ENCODE measurements at places on chromosomes 16 and 17.

DNA sequence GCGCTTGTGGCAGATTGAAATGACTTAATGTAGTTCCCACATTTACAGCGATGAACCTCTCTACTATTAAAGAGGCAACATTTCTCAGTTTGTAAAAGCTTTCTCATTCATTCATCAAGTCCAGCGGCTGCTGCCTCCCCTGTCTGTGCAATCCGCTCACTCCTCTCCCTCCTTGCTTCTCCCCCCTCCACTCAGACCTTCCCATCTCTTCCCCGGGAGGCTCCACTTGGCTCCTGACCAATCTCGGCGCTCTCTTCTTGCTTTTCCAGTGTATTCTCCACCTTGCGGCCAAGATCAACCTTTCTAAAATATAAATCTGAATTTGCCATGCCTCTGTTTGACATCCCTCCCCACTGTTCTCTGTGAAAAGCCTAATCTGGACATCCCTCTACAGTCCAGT, 117.5 kb downstream of the ASIC2 start:
- DNase-seq: no peak

DNA sequence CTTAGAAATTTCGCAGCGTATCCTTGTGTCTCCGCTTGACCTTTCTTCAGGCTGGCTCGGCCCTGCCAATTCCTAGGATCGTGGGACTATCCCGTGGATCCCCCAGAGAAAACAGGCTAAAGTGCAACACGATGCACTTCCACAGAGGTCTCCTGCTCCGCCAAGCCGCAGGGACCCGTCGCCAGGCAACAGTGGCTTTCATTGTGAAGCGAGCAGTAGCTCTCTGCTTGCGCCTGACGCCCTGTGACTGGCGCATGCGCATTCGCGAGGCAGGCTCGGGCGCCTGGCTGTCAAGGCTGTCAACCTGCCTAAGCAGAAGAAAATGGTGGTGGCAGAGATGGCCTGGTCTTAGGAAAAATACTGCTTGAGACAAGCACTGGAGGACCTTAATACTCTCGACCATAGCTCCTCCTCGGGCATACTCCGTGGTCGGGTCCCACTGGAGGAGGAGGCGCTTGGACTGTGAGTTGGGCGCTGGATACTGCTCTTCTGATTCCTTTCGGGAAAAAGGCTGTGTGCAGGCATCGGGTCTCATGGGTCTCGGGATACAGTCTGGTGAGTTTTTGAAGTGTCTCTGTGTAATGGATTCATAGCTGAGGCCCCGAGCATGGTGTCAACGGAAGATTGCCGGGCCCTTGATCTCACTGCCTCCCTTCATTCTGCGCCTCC, 2336.1 kb downstream of the TP53TG3F start:
- DNase-seq: no peak

- no peak for DNase-seq
Measured at GRCh38 chr17:8477715-8478441, 42.2 kb downstream of the NDEL1 start.

- no peak for DNase-seq
Measured at GRCh38 chr17:78670850-78671725, 93.9 kb upstream of the DNAH17 start.

DNA sequence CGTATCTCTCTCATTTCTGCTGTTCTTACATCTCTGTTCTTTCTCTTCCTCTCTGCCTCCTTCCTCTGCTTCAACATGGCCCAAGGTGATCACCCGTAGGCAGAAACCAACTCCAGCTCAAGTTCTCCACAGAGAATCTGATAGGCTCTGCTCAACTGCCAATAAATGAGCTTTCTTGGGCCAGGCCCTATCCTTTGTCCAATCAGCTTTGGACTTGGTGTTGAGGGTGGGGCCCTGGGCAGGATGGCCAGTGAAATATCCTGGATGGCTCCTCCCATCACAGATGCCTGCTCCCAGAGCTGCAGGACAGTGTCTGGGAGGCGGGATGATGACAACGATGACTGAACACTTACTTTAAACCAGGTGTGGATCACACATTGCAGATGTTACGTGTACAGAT, 17.4 kb upstream of the BRD7 start:
- no peak for DNase-seq

DNA sequence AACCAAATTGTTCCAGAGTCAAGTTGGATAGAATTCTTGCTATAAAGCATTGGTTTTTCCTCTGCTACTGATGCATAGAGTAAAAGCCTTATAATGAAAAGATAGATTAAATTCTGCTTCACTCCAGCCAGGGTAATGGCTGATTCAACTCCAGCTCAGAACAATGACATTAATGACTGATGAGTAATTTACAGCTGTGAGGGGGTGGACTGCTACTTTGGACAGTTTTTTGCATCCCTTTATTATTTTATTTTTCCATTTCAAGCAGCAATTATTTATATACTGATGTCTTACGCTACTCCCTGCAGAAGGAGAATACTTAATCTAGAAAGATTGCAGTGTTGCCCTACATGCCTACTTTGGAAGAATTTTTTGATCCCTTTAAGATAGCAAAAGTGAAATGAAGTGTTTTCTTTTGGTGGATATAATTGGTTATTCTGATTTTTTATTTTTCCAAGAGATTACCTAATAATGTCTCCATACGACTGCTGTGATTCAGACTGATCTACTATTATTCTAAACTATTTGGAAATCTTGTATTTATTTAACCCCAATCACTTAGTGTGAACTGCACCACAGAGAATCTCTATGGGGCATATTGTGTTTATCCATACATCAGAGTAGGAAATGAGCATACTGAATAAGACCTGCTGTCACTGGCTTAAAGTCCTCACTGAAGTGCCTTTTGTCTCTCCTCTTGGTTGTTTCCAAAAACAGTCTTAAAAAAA, 149.5 kb downstream of the TRIM37 start:
- no peak for DNase-seq

DNA sequence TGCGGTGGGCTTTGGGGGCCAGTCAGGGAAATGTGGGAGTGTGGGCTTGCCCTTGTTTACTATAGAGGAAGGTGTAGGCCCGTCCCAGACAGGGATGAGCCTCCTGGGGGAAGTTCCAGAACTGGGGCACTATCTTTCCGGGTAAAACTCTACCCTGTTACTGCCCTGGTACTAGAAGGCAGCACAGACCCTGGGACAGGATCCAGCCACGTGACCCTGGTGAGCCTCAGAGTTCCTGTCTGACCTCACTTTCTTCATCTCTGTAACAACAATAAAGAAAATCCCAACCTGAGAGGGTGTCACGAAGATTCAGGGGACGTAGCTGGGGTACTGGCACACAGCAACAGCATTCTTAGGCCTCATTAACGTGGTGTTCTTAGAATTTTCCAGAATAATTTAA, 239.6 kb upstream of the FOXF1 start:
- DNase-seq: no peak

GRCh38 chr17:41775394-41776226, 10.9 kb downstream of the JUP start:
- DNase-seq: no peak

DNA sequence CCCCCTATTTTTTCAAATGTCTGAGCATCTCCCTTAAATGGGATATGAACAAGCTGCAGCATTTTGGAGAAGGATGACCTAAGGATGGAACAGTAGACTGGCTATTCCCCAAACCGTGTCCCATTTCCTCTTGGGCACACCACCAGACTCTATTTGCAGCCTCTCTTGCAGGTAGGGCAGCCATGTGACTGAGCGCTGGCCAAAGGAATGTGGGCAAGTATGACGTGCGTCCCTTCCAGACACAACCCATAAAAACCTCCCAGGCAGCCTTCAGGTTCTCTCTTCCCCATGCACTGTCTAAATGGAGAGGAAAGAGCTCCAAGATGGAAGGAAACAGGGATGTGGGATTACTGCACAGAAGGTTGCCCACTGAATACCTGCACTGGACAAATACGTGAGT, 149.7 kb downstream of the CCT6B start:
- DNase-seq: no peak

GRCh38 chr17:50564916-50565315, 4.4 kb downstream of the CACNA1G start:
- no peak for DNase-seq

GRCh38 chr17:27446569-27447301, 9.5 kb upstream of the KSR1 start:
- no peak for DNase-seq

- DNase-seq: no peak
Measured at GRCh38 chr17:74008196-74008595, 195.3 kb upstream of the RPL38 start.

DNA sequence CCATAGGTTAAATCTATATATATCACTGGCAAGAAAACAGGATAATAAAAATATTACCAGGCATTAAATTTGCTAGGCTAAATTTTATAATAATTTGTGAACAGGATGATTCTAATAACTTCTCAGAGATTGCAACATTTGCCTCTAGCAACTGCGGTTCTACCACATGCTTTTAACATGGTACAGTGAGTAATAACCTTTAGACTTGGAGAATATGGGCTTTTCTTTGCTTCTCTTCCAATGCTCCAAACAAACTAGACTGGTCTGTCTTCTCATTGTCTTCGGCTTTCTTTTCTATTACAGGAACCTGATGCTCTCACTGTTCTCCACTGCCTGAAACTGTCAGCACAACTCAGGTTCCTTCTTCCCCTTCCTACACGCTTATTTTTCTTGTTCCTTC, 80.6 kb downstream of the CA4 start:
- no peak for DNase-seq

DNA sequence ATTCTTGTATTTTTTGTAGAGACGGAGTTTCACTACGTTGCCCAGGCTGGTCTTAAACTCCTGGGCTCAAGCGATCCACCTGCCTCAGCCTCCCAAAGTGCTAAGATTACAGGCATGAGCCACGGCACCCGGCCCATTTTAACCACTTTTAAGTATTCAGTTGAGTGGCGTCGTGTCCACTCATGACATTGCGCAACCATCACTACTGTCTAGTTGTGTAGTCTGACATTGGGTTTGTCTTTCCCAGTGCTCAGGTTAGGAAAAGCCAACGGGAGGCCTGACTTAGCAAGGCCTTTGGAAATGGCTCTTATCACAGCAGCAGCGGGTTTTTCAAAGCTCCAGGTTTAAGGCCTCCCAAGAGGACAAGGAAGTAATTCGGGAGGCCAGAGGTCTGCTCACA, 58.7 kb downstream of the LITAF start:
- no peak for DNase-seq

GRCh38 chr16:965487-965886, 5.3 kb downstream of the LMF1 start:
- no peak for DNase-seq

DNA sequence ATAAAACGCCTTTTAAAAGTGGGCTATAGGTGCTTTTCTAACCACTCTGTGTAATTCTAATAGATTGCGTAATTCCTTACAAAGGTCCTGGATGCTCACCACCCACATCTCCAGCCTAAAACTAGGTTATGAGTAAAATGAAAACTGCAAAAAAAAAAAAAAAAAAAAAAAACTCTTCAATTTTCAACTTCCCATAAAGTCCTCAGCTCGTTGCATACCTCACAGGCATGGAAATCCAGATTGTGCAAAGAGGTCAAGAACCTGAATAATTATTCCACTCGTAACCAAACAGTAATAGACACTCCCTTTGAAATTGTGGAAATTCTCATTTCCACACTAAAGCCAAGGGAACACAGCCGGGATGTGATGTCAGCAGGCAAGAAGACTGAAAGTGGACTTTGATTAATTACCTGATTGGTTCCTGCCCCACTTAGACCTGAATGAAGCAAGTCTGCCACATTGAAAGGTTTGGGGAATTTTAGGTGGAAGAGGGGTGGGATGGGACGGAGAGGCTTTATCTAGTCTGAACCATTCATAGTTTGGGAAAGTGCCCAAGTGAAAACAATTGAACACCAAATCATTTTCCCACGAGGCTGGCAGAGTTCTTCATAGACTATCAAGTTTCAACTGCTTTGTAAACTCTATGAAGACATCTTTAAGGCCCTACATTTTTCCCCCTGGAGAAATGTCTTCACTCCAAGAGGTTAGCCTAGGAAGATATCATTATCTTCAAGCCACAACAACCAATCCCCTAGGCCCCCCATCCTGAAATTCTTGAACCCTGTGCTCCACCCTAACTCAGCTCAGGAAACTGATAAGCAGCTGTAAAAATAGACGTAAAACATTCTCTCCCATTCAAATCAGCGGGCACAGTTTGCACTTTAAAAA, 49.1 kb upstream of the TANC2 start:
- DNase-seq: no peak

GRCh38 chr16:50025537-50025931, 509 bp downstream of the CNEP1R1 start:
- DNase-seq: no peak

DNA sequence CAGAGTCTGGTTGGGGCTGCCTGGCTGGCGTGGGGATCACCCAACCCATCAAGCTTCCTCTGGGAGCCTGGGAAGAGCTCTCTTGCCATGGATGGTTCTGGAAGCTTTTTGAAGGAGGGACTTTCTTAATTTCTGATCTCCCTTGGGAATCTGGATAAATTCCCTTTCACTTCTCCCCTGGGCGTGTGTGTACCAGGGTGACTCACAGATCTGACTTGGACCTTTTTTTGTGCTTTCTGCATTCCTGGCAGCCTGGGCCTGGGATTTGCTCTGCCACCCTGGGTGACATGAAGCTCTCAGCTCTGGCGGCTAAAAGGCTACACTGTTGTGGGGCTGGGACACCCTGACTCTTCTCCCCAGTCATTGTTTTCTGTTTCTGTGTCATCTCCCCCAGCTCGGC, 70.1 kb downstream of the ABCC1 start:
- no peak for DNase-seq

DNA sequence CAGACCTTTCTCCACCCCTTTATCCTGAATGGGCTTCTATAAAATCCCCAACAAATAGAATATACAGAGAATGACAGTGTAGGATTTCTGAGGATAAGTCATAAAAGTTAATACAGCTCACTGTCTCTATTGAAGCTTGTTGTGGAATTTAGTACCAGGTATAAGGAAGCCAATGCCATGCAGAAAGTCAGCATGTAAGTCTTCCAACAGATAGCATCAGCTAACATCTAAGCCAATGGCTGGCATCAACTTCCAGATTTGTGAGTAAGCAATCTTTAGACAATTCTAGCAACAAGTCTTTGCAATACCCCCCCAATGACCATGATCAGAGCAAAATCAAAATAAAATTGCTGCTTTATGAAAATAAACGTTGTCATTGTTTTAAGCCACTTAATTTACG, 22.5 kb upstream of the LRRC37A3 start:
- no peak for DNase-seq

DNA sequence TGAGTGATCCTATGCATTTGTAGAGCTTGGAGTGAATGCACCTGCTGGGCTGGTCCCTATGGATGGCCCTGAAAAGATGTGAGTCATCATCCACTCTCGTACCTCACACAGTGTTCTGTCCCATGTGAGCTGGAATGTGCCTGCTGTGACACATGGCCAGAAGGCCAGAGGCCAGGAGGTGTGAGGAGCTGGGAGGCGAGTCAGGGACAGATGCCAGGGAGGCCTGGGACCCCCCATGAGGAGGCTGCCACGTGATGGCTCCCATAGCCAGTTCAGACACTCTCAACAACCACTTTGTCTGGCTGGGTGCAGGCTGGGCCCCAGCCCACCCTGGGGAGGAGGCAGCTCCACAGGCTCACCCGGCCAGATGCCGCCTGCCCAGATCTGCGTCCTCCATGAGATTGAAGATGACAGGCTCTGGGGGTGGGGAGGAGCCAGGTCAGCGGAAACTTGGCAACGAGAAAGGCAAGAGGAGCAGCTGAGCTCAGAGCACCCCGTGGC, 168.8 kb downstream of the C16orf78 start:
- DNase-seq: no peak

GRCh38 chr17:78496311-78496710, 80.9 kb downstream of the DNAH17 start:
- DNase-seq: no peak

Data from stimulated activated CD4-positive, alpha-beta T cell treated with anti-CD3 and anti-CD28 coated beads, TNF-alpha, amount 100 ng/mL, for 1 hour (primary cell).